K562 (cell line): ENCODE measurements at places on chromosomes 6 and 20.
A peak's percentile ranks its signal among the peaks of the same experiment; 100 is the strongest.

DNA sequence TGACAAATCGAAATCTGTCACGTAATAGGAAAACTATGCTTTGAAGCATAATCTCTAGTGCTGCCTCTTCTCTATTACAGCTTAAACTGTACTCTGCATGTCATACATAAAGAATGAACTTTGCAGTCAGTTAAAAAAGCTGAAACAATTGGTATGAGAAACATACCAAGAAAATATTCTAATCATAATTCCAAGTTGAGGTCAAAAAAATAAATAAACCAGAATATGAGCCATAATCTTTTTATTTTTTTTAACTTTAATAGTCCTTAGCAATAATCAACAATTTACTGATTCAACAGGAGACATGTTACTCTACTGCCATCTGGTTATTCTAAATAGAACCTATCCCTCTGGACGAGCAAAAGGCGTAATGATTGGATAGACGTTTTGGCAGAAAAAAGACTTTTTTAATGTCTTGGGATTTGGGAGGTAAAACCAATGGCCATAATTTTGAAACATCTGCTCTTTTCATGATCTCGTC is 224.4 kb upstream of the FLRT3 start:
- no peak for DNase-seq

DNA sequence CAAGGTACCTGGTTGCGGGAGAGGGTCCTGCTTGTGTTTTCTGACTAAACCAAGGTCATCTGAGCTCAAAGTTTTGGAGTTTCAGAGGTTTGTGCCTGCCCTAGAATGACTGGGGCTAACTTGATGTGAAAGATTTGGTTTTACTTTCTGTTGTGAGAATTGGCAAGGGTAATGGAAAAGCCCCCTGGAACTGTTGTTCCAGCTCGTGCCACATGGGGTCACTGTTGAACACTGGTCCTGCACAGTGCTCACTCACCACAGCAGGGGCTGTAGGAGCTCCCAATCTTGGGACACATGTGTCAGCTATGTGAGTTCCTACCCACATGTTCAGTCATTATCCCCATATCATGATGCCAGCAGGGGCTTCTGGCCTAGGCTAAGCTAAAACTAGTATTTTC is 6.5 kb downstream of the TGM6 start:
- DNase-seq = peak; percentile 59

DNA sequence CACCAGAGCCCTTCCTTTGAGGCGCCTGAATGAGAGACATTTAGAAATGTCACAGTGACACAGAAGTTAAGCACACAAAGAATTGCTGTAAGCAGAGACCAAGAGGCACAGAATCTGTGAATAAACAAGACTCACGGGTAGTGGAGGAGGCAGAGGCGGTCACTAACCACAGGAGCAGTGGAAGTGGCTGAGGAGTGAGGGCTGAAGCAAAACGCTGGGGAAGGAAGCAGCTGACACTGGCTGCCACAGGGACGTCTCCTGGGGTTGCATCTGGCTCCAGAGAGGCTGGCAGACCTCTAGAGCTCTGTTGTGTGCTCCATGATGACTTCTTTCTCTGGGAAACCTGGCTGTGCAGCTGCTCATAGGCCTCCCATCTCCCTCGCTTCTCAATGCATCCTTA is 65.0 kb upstream of the SLC2A12 start:
- DNase-seq = no peak

GRCh38 chr6:53529324-53530036 is 15.4 kb downstream of the GCLC start:
- no peak for DNase-seq

- DNase-seq = no peak
Measured at GRCh38 chr6:154318721-154319120, 37.9 kb downstream of the IPCEF1 start.

GRCh38 chr20:38275815-38276550 is 15.4 kb upstream of the KIAA1755 start:
- peak; percentile 12 for DNase-seq

- DNase-seq = no peak
Measured at GRCh38 chr20:32622585-32623468, 37.7 kb upstream of the NOL4L start.

DNA sequence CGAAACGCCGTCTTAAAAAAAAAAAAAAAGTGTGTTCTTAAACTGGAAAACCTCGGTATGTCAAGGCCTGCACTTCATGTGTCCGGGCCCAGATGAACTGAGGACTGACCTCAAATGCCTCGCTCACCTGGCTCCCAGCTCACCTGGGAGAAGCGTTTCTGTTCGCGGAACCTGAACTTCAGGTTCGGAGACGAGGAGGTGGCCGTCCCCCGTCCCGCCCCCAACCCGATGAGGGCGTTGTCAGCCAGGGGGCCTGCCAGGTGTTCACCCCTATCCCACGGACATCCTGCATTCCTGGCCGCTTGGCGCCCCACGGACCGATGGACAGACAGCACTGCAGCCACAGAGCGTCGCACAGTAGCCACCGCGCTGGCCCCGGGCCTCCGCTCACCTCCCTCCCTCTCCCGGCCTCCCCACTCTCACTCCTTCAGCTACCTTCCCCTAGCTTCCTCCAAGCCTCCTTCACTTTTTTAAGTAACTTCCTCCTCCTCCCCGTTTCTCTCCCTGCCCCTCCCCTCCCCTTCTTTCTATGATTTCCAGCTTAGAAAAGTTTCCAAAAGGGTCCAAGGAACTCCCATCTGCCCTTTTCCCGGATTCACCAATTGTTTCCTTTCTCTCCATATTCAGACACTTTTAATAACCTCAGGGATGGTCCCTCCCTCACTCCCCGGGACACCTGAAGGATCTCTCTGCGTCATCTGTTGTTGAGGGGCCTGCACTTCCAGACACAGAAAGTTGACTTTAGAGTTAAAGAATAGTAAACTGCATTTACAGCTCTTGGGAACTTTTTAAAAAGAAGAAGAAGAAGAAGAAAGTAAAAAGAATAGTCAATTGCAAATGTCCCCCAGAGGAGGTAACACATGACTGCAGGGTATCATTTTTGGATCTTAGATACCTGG is 22.7 kb upstream of the MCM3 start:
- no peak for DNase-seq

- no peak for DNase-seq
Measured at GRCh38 chr6:44696099-44696498, 308.6 kb downstream of the CDC5L start.

GRCh38 chr6:124870611-124871459 is 91.4 kb upstream of the RNF217 start:
- peak; percentile 21 for DNase-seq

DNA sequence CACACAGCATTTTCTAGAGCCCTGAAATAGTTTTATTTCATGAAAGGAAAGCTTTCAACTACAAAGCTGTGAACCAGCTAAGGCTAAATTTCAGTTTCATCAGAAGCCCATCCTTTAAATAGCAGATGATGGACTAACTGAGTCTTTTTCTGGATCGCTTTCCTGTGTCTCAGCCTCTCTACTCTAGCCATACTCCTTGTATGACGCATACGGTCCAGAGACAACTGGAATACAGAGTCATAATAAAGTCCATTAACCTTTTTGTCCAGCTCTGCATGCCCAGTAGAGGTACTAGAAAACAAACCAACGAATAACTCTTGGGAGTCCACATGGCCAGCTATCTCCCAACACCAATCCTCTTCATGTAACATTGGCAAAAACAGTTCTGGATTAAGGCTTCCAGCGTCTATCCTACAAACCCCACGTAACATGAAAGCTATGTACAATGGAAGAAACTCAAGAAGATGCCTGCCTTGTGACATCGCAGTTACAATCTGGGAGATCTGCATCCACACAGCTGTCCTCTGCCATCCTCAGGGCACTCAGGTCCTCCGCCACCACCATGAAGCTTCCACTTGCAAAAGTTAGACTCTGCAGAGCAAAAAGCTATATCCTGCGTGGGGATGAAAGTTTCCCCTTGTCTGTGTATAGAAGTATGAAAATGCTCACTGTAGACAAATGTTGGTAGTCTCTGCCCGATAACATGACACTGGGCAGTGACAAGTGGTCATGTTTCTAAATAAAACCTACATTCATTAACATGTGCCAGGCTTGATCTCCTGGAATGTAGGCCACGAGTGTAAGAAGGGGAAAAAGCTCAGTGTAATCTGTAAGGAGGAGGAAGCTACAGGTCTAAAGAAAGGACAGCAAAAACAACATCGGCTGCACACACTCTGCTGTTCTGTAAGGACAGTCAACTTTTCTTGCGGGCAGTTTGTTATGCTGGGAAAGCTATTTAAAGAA is 360.4 kb downstream of the ESR1 start:
- no peak for DNase-seq
